ENCODE measurements at places on chromosomes 2 and 18.

DNA sequence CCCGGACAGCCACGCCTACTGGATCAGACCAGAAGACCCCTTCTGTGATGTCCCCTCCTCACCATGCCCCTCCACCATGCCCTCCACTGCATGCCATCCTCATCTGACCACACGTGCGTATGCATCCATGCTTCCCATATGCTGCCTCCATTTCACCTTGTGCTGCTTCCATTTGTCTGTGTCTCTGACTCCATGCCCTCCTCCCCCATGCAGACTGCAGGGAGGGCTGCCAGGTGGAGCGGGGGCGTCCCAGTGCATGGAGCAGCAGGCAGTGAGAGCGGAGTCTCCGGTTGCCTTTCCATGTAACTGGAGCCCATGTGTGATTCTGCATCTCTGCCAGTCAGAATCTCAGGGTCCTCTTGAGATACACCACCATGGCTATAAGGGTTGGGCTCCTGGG, 52.6 kb downstream of the COA5 start:
- DNase-seq: no peak

DNA sequence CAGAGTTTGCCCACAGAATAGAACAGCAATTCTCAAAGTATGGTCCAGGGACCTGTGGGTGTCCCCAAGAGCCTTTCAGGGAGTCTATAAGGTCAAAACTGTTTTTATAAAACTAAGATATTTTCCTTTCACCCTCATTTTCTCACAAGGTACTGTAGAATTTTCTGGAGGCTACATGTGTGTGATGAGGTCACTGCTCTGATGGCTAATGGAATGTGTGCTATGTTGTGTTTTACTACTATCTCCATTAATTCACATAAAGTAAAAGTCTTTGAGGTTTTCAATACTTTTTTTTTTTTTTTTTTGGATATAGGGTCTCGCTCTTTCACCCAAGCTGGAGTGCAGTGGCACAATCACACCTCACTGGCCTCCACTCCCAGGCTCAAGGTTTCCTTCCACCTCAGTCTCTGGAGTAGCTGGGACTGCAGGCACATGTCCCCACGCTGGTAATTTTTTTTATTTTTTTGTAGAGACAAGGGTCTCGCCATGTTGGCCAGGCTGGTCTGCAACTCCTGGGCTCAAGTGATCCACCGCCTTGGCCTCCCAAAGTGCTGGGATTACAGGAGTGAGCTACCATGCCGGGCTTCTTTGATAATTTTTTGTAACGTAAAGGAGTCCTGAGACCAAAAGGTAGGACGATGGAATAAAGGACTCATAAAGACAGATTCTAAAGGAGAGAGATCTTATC, 1.8 kb downstream of the TRABD2A start:
- no peak for DNase-seq

- DNase-seq: no peak
Measured at GRCh38 chr2:238187618-238188548, 15.6 kb downstream of the ILKAP start.

GRCh38 chr2:195651046-195651445, 6.0 kb upstream of the SLC39A10 start:
- no peak for DNase-seq

DNA sequence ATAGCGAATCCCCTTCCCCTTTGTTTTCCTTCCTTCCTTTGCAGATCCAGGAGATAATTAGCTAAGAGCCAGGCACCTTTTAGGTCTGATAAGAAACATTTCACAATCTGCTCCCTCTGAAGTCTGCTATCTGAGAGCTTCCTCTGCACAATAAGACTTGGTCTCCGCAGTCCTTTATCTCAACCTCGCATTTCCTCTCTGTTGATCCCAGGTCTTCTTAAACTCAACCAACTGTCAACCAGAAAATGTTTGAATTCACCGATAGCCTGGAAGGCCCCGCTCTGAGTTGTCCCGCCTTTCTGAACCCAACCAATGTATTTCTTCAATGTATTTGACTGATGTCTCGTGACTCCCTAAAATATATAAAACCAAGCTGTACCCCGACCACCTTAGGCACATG, 78.4 kb upstream of the CTDP1 start:
- DNase-seq: no peak

GRCh38 chr18:52334307-52334706, 5.7 kb upstream of the DCC start:
- DNase-seq: no peak
